Thoracic aorta (tissue), 2 donors: ENCODE measurements at places on chromosomes 13 and 19.

- DNase-seq = no peak
These were observed 44.3 kb downstream of the RAP2A start for GRCh38 chr13:97478247-97478646.

DNA sequence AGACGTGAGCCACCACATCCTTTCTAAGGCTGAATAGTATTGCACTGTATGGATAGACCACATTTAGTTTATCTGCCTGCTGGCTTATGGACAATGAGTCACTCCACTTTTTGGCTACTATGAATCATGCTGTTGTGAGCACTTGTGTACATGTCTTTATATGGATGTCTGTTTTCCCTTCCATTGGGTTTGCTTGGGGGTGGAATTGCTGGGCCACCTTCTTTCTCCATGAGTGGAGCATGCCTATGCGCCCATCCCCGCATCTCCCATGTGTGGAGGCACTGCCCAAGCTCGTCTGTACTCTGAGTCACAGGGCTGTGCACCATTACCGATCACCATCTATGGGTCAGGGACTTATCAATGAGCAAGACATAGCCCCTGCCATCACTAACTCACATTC lies 127.2 kb upstream of the GJB6 start:
- DNase-seq = no peak

GRCh38 chr19:5336195-5336965 lies 4.2 kb downstream of the PTPRS start:
- no peak for DNase-seq

DNA sequence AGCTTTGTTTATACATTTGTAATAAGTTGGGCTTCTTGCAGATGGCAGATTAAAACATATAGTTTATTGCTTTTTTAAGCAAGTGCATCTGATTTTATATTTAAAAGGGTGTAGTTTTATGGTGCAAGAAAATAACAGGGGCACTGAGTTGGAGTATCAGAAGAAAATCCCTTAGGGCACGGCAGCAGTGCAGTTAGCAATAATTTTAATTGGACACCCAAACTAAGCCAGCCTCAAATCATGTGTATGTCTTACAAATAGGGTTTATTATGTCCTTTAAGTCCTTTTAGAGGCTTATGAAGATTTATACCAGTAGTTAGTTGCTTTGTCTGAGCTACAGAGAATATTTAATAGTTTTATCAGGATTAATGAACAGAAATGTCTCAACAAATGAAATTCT lies 57.5 kb downstream of the GPC6 start:
- no peak for DNase-seq

GRCh38 chr19:1307320-1307719 lies 21.6 kb downstream of the EFNA2 start:
- DNase-seq = no peak

GRCh38 chr13:40432018-40432978 lies 234.1 kb downstream of the FOXO1 start:
- DNase-seq = no peak
